IPS-NIHi11 (cell line): ENCODE measurements at places on chromosomes 2 and 18.

GRCh38 chr18:62464266-62464665 is 58.6 kb upstream of the ZCCHC2 start:
- DNase-seq = no peak

- no peak for DNase-seq
Measured at GRCh38 chr2:98881153-98881650, 54.8 kb downstream of the CRACDL start.

DNA sequence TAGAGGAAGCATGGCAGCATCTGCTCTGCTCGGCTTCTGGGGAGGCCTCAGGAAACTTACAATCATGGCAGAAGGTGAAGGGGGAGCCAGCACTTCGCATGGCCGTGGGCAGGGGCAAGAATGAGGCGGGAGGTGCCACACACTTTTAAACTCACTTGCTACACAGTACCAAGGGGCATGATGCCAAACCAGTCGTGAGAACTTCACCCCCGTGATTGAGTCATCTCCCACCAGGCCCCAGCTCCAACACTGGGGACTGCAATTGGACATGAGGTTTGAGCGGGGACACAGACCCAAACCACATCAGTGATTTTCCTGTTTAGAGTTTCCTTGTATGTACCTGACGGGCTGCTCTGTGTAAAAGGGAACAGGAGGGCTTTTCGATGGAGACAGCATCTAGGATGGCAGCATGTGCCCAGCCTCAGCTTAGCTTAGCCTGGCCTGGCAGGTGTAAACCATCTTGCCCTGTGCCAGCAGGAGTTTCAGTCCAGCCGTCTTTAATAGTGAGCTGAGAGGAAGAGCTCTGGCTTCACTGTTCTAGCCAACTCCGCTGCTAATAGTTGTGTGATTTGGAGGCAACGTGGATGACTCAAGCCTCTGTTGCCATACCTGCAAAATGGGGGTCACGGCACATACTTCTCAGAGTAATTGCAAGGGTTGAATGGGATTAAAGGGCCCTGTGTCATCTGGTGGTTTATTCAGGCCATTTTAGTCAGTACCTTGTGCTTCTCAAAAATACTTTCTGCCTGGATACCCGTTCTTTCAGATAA is 101.8 kb downstream of the ASAP2 start:
- DNase-seq = no peak

DNA sequence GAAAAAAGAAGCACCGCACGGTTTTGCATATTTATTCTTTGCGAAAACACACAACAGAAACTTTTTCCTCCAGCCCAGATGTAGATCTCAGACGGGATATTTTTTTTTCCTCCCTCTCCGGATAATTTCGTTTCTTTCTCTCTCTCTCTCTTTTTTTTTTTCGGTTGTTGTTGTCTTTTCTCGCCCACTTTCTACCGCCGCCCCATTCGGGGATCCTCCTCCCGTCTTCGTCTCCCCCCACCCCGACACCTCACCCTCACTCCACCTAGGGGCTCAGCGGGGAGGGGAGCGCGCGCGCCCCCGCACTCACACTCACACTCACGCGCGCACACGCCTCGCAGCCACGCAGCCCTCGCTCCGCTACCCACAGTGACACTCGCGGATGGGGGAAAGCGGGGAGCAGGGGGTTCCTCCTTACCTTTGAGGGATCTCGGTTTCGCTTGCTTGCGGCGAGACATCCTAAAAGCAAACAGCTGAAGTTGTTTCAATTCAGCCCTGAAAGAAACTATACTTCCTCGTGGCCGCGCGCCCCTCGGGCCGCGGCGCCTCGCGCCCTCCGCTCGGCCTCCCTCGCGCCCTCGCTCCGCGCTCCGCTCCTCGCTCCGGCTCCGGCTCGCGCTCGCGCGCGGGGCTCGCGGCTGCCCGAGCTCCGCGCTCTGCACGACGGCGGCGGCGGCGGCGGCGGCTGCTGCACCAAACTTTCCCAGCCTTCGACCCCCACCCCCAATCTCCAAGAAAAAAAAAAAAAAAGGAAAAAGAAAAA is 1.3 kb downstream of the ZNF521 start:
- peak; percentile 25 for DNase-seq

DNA sequence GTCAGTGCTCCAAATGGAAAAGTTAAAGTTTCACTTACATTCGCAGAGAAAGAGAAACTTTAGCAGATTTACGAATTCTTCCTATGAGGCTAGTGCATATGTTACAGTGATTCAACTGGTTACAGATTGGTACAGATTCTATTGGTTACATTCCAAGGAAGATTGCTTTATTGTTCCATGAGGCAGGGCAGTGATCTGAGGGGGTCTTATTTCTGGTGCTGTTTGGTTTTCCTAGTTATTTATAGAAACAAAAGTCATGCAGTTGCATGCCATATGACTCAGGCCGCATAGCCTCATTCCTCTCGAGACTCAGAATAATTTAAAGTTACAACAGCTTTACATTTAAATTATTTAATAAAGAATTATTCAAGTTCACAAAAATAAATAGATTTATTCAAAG is 385.4 kb upstream of the SYT4 start:
- DNase-seq = no peak

GRCh38 chr2:70371753-70372152 is 69.9 kb upstream of the FAM136A start:
- DNase-seq = no peak

DNA sequence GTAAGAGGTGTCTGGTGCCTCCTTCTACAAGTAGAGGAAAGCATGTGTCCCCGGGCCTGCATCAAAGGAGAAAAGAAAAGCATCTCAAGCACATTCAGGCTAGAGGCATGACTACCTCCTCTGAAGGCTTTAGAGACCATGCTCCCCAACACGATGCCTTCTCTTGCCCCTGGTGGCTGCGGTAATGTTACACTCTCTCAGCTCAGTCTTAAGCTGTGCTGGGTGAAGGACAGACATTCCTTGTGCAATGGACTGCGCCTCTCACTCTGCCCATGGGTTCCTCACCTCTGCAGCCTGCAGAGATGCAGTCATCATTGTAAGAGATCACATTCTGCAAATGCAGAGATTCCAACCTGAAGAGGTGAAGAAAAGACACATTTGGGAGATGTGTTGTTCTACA is 148.2 kb upstream of the HNRNPA3 start:
- DNase-seq = no peak

- DNase-seq = no peak
Measured at GRCh38 chr2:144015036-144015435, 504.9 kb downstream of the ZEB2 start.

- peak; percentile 25 for DNase-seq
Measured at GRCh38 chr2:234335661-234336228, 161.1 kb downstream of the ARL4C start.

GRCh38 chr2:14751581-14751980 is 119.1 kb downstream of the LRATD1 start:
- no peak for DNase-seq

GRCh38 chr2:226001716-226002115 is 602.2 kb downstream of the NYAP2 start:
- no peak for DNase-seq

DNA sequence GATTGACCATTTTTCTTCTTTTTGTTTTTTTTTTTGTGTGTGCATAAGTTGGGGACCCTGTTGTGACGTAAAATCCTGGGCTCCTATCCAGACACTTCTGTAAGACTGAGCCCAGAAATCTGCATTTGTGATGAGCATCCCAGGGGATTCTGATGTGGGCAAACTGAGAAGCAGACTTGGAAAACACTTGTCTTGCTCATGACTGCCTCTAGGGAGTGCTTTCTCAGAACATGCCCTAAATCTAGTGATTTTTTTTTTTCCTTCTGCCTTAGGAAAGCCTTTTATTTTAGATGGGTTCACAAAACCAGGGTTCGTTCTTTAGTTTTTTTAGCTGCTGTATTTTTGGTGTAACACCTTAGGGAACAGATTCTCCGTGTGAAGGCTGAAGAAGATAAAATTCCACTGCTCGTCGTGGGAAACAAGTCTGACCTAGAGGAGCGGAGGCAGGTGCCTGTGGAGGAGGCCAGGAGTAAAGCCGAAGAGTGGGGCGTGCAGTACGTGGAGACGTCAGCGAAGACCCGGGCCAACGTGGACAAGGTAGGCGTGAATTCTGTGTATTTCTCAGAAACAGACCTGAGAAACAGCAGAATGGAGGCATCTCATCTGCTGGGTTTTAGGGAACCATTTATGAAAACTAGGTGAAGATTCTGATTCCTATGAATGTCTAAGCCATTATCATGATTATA is 36.7 kb downstream of the RALB start:
- DNase-seq = peak; percentile 45

DNA sequence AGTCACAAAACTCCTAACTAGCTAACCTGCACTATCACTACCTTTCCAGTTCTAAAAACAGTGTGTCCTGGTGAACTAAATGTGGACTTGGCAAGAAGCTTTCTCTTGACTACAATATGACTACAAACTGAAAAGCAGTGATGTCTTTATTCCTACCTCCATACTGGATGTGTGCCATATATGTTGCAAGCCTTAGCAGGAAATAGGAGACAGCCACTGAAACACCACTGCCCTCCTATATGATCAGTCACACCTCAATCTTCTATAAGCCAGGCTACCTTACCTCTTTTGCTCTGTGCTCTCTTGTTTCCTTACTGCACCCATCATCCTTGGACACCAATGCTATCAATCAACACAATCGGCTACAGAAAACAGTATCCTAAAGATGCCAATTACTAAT is 34.1 kb downstream of the SS18 start:
- no peak for DNase-seq

DNA sequence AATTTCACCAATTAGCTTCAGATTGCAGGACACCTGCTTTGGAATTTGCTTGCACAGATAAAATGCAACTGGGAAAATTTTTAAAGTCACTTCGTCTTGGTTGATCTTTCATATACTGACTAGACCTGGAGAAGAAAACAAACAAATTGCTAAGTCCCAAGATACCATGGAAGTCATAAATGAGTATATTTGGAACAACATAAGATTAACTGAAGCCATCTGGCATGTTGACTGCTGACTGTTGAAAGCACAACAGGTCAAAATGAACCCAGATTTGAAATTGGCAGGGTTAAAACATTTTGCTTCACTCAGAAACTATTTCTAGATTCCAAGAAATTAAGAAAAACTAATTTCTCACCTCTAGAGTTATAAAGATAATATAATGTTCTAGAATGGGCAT is 470.7 kb downstream of the LPIN1 start:
- DNase-seq = no peak

GRCh38 chr2:44578471-44579093 is 216.8 kb downstream of the CAMKMT start:
- DNase-seq = no peak

DNA sequence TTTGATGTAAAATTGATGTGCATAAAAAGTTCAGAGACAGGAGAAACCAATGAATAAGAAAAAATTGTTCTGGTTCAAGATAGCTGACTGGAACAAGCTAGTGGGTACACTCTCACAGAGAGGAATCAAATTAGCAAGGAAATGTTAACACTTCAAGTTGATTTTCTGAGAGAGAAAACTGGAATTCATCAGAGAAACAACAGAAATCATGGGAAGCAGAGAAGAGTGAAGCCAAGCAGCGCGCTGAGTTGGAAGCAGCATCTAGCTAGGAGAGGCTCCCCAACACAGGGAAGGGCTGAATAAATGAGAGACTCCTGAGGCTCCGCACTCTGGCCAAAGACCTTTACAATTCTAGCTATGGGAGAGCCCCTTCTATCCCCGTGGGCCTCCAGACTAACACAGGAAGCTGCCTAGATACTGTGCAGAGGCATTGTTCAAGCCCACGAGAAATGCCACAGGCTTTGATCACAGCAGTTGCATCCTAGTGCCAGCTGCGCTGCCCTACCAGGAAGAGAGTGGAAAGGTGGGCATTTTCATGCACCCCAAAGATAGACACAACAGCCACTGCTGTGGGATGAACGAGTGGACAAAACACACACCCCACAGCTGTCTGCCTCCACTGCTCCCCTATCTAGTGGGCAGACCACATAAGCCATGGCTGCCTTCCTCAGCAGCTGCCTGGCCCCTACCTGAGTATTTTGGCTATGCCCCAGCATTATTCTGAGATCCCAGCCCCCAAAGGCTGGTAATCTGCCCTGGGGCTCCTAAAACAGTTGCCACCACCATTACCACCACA is 136.7 kb downstream of the FSIP2 start:
- DNase-seq = no peak

DNA sequence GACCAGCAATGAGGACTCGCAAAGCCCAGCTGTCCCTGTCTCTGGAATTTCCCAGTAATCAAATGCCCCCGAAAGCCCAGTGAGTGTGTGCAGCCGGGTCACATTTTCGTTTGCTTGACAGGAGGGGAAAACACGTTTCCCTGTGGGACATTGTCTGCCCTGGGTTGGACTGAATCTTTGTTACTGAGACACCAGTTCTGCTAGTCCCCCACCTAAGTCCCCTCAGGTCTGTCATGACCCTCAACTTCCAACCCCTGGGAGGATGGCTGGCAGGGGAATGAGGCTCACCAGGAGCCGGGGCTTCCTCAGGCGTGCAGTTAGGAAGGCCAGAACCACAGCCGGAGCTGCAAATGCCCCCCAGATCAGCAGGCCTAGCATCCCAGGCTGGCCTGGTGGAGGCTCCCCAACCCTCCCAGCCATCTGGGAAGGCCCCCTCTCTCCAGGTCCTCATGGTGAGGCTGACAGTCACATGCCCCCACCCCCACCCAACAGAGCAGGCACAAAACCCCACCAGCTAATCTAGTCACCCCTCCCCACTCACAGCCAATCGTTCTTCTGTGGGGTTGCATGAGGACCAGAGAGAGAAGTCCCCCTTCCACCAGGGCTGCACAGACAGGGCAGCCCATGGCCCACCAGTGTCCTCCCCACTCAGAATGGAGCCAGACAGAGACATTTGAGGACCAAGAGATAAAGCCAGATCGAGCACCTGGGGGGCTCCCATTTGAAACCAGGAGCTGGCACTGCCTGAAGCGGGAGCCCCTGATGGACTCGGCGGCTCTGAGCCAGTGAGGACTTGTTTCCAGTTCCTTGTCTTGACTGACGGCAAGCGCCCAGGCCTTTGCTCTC is 33.6 kb downstream of the CYP26B1 start:
- DNase-seq = no peak

- DNase-seq = no peak
Measured at GRCh38 chr2:128404709-128405466, 86.2 kb upstream of the HS6ST1 start.

DNA sequence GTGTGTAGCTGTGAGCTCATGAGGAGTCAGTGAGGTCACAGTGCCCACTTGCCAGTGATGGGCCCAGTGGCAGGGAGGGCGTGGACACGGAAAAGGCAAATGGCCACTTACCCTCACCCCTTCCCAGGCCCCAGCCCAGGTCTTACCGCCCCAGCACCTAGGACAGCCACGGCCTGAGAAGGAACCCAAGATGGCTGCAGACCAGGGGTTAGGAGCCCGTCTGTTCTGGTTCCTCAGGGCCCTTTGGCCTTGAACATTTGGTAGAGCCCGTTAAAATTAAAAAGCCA is 74.1 kb downstream of the EMX1 start:
- DNase-seq = no peak

GRCh38 chr2:201964631-201965206 is 68.9 kb upstream of the FZD7 start:
- no peak for DNase-seq

DNA sequence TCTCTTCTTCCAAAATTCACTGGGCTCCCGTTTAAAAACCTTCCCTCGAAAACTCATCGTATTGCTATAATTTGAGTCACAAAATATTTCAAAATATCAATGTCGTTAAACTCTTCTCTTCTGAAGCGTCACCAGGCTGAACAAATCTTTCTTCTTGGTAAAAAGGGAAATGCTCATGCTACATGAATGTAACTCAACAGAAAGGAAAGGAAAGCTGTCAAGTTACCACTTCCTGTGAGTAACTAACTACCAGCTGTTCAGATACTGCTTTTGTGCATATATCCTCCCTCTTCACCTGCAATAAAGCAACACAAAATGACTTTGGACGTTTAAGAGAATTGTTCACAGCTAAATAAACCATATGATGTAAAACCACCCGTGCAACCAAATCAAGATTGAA is 95.4 kb downstream of the DOCK10 start:
- DNase-seq = no peak

- DNase-seq = no peak
Measured at GRCh38 chr2:208249296-208249695, 5.6 kb downstream of the IDH1 start.
